MCF 10A (cell line): ENCODE measurements at places on chromosomes 4 and X. TPM values are rescaled to one million over a fixed set of nuclear protein-coding genes. Genes with fewer than 3 reads are reported as not detected.

DNA sequence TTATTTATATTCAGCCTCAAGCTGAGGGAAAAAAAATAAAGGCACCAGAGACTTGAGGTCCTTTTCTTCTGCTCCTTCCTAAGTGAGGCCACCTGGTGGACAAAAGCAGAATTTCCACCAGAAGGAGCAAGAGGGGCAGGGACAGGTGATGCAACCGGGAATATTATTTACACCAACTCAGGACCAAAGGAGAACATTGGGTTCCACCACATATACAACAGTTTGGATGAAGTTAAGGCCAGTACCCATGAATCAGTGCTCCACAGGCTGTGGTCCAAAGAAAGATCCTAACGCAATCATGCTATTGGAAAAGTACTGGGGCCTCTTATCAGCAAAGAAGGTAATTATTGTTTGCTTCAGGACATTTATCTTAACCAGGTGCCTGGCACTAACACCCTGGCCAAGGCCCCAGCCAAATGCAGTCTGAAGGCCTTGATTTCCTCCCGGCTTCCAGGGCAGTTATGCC, 57.4 kb downstream of the TSC22D3 start:
- peak; percentile 92 for DNase-seq

GRCh38 chr4:6319530-6320150, 50.0 kb downstream of the WFS1 start:
- DNase-seq, result no peak

GRCh38 chr4:151195801-151196200, 81.2 kb upstream of the PRSS48 start:
- DNase-seq, result peak; percentile 44

DNA sequence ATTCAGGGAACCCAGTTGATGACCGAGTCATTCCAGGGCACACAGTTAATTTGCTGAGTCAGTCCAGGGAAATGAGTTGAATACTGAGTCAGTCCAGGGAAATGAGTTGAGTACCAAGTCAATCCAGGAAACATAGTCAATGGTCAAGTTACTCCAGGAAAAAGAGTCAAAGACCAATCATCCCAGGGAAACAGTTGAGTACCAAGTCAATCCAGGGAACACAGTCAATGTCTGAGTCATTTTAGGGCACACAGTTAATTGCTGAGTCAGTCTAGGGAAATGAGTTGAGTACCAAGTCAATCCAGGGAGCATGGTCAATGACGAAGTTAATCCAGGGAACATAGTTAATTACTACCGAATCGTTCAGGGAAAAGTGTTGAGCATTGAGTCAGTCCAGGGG, 754.4 kb downstream of the NLGN4X start:
- no peak for DNase-seq

DNA sequence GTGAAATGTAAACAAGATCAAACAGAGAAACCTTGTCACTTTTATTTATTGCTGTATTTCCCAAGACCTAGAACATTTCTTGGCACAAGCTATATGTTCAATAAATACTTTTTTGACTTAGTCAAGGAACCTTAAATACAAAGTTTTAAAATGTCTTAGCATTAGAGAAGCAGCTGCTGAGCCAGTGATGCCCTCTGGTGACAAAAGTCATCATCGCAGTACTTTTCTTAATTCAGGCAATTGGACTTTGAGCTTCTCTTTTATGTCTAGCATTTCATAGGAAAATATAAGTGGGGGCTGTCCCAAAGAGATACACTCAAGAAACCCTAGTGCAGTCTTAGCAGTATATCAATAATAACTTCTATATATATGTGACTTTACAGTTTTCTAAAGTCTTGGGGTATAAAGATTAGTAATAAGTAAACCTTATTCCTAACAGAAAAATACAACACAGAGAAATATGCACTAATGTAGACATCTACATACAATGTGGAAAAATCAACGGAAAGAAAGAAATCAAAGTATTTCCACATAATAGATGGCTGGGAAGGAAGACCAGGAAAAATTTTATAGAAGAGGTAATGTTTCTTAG, 118.4 kb downstream of the DTHD1 start:
- DNase-seq, result peak; percentile 47

- peak; percentile 89 for DNase-seq
These were observed at the start of gene FAAH2 for GRCh38 chrX:57286507-57287251. FAAH2 (plus strand) TSS chrX:57286706; CDS start chrX:57286826, 120 bp downstream.

GRCh38 chrX:30373951-30374350, 64.8 kb upstream of the NR0B1 start:
- DNase-seq, result no peak

- no peak for DNase-seq
These were observed 227.1 kb upstream of the FTHL17 start for GRCh38 chrX:31298916-31299315.

- no peak for DNase-seq
These were observed 38.5 kb downstream of the MAGEB5 start for GRCh38 chrX:26254436-26254835.

Gene SCOC
- 49.2 and 57.5 TPM in 2 replicates for total RNA-seq

Gene NDUFA1
- 76.7 and 82.8 TPM in 2 replicates for total RNA-seq

Gene P2RY8
- total RNA-seq, result not detected in 2 replicates

Gene CTAG1A
- total RNA-seq, result not detected in 2 replicates

Gene HSD17B10
- 113 and 115 TPM in 2 replicates for total RNA-seq

Gene SPANXC
- total RNA-seq, result not detected in 2 replicates
